ENCODE measurements at places on chromosomes 3 and 15. TPM values are rescaled to one million over a fixed set of nuclear protein-coding genes. Genes with fewer than 3 reads are reported as not detected.

DNA sequence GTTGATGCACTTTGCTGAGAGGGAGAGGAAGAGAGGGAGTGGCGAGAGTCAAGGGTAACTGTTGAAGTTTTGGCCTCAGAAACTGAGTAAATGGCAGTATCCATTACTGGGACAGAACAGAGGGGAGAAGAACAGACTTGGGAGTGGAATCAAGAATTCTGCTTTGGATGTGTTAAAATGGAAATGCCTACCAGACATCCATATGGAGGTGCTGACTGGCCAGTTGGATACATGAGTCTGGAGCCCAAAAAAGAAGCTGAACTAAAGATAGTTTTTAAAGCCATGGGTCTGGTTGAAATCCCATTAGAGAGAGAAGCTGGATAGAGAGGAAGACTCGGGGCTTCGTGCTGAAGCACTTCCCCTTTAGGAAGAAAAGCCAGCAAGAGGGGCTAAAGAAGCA, 35.9 kb upstream of the NSMCE3 start:
- DNase-seq = no peak

- no peak for DNase-seq
Measured at GRCh38 chr15:42736178-42736792, 643 bp downstream of the CDAN1 start.

- DNase-seq = no peak
Measured at GRCh38 chr3:19254189-19254588, 105.9 kb downstream of the KCNH8 start.

DNA sequence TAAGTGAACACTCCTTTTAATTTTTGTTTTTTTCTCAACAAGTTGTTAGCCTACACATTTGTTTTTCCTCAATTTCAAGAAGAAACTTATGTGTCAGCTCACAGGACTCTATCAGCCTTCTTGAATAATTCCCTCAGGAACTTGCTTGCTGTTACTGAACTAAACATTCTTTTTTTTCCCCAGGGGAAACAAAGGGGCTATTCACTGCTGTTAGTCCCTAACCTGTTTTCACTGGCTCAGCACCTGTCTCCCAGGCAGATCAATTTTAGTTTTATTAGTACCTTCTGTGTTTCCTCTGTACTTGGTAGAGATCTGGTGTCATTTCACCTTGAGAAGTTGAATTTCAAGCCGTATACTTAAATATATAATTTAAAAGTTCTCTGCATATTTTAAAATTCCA, 644.6 kb downstream of the CADM2 start:
- DNase-seq = no peak

DNA sequence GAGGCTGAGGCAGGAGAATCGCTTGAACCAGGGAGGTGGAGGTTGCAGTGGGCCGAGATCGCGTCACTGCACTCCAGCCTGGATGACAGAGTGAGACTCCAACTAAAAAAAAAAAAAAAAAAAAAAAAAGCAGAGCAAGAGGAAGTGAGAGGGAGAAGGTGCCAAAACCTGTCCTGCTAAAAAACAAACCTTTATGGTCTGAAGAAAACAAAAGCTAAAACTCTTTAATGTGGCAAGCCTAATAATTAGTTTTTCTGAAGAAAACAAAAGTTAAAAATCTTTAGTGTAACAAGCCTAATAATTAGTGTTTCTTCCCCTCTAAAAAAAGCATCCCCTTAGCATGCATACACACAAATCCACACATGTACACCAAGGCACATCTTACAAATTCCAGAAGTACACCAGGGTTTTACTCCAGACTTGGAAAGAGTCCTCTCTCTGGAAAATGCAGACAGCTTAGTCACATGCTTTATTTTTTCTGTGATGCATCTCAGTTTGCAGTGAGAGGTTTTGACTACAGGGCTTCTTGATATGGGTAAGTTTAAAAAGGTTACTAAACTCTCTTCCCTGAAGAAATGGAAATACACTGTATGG, 65.9 kb downstream of the HACD2 start:
- no peak for DNase-seq

DNA sequence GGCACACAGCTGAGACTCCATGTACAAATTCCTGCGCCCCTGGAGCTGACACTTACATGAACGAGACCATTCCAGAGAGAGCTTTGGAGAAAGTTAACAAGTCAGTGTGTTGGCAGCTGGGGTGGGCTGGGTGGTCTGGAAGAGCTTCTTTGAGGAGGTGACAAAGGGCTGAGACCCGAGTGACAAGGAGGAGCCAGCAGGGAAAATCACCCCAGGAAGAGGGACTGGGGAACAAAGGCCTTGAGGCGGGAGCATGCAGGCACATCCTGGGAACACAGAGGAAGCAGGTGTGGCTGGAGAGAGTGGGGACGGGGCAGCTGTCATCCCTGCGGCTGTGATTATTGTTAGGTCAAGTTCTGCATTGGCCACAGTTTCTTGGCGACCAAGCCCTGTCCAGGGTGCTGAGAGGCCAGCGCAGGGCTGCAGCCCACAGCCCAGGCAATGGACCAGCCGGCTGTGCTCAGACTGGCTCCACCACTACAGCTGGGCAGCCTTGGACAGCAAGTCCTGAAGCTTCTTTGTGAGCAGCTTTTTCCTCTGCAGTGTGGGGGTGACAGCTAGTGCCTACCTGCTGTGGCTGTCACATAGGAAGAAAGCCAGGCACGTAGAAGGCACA, 34.2 kb upstream of the PRR23E start:
- DNase-seq = no peak

GRCh38 chr3:10408680-10409079, 87.8 kb upstream of the SEC13 start:
- no peak for DNase-seq

- DNase-seq = no peak
Measured at GRCh38 chr3:194321693-194322640, 29.2 kb downstream of the CPN2 start.

BFSP2 gene
- not detected for total RNA-seq

MKRN3 gene
- not detected for total RNA-seq

PP2D1 gene
- not detected for total RNA-seq

UNC13C gene
- 0.19 TPM for total RNA-seq

IQCH gene
- total RNA-seq = 0.65 TPM

ALDH1A2 gene
- 22.7 TPM for total RNA-seq

Measured in liver (tissue), 10 donors.